ENCODE measurements at places on chromosomes 2 and 18.

DNA sequence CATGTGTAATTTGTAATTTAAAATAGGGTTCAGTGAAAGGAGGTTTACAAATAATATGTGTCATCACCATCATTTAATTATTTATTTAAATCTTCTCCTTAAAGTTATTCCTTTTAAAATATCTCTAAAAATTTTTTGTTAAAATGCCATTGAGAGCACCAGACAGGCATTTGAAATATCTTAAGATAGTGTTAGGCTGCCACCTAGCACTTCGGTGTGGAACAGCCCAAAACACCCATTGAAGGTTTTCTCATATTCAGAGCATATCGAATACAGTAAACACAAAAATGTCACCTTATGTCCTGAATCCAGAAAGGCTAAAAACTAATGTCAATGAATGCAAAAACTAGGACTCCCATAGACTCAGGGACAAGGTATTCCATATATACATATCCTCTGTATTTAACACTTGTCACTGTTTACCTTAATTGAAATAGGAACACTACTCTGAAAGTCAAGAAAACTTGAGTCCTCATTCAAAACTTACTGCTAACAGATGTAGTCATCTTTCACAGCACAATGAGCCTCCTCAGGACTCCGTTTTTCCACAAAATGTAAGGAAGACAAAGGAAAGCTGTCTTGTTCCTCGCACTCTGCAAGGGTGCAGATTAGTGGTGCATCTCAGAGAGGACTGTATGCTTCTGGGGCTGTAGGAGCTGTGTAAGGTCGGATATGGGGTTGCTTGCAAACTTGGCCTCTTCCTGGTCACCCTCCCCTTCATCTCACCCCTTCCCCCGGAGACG is 329.5 kb downstream of the PAX3 start:
- DNase-seq: no peak

DNA sequence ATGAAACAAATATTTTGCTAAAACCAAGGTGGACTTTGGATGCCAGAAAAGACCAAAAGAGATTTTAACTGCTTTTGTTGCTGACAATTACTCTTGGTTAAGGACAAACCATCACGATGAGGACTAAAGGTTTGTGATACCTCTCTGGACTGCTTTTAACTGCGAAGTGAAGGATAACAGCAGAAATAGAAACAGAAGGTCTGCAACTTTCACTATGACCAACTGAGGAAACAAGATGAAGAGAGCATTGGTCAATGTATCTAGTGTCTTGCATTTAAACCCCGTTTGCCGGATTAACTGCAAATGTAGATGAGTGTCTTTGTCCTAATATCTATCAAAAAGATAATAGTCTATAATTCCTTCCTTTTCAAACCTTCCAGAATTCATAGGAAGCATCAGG is 541.7 kb downstream of the ERBB4 start:
- DNase-seq: no peak

- no peak for DNase-seq
These were observed 13.3 kb downstream of the SLC20A1 start for GRCh38 chr2:112658839-112659667.

- no peak for DNase-seq
These were observed 43.8 kb downstream of the ARL6IP6 start for GRCh38 chr2:152762202-152762601.

GRCh38 chr18:45518311-45519155 is 96.7 kb upstream of the SLC14A2 start:
- DNase-seq: no peak

GRCh38 chr2:154697418-154698252 is 860 bp upstream of the KCNJ3 start:
- peak; percentile 62 for DNase-seq

DNA sequence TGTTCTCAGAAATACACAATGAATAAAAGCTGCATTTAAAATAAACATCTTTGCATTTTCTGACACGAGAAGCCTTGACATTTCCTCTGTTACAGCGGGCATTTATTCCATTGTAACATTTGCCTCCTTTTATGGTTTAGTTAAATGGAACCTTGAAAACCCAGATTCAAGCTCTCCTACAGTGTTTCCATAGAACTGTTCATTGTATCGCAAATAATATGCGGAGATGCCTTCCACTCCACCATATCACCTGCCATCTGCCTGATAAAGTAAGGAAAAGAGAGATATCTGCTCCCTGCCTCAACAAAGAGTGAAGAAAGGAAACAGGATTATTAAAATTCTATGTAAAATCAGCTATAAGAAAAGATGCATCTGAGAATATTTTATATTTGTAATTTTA is 69.8 kb downstream of the CDH19 start:
- no peak for DNase-seq

GRCh38 chr2:223107825-223108224 is 55.8 kb downstream of the KCNE4 start:
- DNase-seq: no peak

DNA sequence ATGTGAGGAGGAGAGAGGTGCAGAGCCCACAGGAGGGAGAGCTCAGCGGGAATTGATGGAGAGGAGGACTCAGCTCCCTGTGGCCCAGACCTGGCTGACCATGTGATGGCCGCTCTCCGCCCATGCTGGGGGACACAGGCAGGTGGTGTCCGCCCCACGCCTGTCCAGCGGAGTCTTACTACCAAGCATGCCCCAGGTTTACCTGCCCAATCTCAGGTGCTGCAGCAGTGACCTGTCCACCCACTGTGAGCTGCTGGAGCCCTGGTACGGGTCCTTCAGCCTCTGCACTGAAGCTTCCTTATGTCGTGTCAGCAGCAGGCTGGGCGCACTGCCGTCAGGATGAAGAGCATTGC is 170.8 kb downstream of the RTP5 start:
- DNase-seq: no peak

DNA sequence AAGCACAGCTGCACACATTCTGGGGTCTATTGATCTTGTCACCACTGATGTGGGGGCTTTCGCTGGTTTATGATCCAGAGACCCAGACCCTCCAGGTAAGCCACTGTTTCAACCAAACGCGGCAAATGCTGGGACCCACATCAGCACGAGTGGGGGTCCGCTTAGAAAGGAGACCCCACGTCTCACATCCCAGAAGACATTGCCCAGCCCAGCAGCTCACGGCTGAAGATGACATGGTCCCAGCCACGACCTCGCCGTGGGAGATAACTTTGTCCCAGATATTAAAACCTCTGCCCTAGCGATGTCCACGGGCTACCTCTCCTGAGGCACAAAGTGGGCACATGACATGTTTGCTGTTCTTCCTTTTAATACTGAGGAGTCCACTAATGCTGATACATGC is 43.8 kb downstream of the LONRF2 start:
- no peak for DNase-seq

GRCh38 chr18:50744253-50744652 is 75.6 kb downstream of the MRO start:
- no peak for DNase-seq

DNA sequence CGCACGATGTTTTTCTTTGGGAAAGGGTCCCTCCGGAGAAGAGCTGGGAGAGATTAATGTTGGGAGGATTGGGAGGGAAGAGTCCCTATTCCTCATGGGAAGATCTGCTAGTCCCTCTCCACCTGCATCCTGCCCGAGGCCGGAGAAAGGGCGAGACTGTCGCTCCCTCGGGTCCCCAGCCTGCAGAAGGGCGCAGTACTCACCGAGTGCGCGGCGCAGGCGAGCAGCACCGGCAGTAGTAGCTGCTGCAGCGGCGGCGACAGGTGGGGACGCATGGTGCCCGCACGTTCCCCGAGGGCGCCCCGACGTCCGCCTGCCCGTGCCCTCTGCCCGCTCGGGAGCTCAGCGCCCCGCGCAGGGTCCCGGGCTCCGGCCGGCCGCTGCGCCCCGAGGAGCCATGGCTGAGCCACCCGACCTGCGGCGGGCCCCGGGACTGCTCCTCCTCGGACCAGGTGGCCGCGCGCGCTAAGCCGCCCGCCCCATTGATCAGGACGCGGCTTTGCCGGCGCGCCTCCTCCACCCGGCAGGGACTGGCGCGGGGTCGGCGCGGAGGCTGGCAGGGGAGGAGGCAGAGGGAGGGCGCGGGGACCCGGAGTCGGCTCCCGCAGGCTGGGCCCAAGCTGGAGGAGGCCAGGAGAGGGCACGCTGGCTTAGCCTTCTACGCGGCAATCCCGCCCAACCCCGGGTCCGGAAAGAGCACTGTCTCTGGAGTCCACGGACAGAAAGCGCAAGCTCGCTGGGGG is at the start of gene SCTR:
SCTR (minus strand) TSS at position 532 of the 743 bp plus-strand sequence; CDS start at position 275, 257 bp downstream.
- no peak for DNase-seq

DNA sequence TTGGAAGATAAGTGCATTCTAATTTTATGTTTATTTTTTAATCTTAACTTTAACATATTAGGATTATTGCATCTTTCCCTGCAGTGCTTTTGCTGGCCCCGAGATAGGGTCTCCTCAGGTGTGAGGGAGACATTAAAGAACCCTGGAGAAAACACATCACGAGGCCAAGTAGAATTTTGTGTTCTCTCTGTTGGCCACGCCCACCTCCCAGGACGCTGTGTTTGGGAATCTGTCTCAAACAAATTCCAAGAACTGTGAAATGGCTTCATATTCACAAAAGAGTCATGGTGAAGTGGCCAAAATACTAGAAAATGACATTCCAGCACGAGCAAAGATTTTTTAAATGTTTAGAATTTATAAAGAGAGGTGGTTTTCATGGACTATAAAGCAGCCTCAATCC is 27.3 kb downstream of the RNF144A start:
- no peak for DNase-seq

- DNase-seq: no peak
These were observed 355.1 kb downstream of the EN1 start for GRCh38 chr2:118492335-118492734.

- DNase-seq: no peak
These were observed 98.9 kb downstream of the CSRNP3 start for GRCh38 chr2:165568361-165568760.

DNA sequence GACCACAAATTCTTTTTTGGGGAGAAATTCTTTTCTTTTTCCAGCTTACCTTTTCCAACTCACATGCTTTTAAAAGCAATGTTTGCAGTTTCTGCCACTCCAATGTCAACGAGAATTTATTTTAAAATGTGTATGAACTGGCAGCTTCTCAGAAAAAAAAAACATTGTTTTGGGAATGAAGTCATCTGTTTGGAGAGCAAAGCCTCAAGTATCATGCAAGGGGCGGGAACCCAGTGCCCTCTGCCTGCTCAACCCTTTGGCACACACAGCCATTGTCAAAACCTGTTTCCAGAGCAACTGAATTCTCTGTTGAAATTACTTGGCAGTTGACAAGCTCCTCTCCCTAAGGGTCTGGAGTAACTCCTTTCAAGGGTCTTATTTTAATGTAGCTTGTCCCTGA is 128.5 kb downstream of the QPCT start:
- DNase-seq: peak; percentile 51

DNA sequence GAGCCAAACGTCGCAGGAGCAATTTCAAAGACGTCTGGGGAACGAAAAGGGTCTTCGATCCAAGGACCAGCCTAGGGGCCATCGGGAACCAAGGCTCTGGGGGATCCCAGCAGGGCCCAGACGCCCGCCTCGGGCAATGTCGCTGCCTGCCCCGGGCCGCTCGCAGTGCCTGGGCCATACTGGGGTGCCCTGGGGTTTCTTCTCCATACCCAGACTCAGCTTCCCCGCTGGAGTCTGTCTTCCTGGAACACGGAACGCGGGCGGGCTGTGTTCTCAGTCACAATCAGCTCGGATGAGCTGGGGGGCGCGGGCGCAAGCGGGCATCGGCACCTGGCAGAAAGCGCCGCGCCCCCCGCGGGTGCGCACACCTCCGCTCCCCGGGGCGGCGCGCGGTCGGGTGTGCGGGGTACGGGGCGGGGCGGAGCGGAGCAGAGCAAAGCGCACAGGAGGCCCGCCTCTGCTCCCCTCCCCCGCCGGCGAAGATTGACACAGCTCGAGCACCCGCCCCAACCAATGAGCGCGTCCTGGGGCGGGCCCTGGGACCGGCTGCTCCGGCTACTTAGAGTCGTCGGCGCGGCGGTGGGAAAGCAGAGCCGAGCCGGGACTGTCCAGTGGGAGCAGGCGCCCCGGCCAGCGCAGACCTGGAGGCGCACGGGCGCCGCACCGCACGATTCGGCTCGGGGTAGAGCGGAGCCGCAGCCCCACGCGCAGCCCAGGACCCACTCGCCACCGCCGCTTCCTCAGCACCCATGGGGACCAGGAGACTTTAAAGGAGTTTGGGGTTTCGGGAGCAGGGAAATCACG is at the start of gene LRATD1:
LRATD1 (plus strand) TSS at position 585 of the 804 bp plus-strand sequence. CDS start 1,263 bp downstream, outside the sequence.
- peak; percentile 83 for DNase-seq

- DNase-seq: no peak
These were observed 10.0 kb downstream of the LRATD1 start for GRCh38 chr2:14642499-14642898.

- DNase-seq: peak; percentile 57
These were observed 213.9 kb downstream of the TFCP2L1 start for GRCh38 chr2:121071034-121071504.

GRCh38 chr2:106546391-106546990 is 59.3 kb downstream of the CD8B2 start:
- DNase-seq: no peak

GRCh38 chr2:37993143-37993542 is 68.1 kb downstream of the RMDN2 start:
- DNase-seq: no peak

Data from left lobe of liver (tissue), 2 donors.